Activated CD8-positive, alpha-beta memory T cell treated with anti-CD3 and anti-CD28 coated beads for 4 hours (primary cell): ENCODE measurements at places on chromosomes 11 and 22.
A peak's percentile ranks its signal among the peaks of the same experiment; 100 is the strongest.

GRCh38 chr11:27444801-27445215 lies 27.8 kb downstream of the LGR4 start:
- no peak for DNase-seq

- no peak for DNase-seq
These were observed 219.4 kb downstream of the BRD1 start for GRCh38 chr22:49608228-49608627.

DNA sequence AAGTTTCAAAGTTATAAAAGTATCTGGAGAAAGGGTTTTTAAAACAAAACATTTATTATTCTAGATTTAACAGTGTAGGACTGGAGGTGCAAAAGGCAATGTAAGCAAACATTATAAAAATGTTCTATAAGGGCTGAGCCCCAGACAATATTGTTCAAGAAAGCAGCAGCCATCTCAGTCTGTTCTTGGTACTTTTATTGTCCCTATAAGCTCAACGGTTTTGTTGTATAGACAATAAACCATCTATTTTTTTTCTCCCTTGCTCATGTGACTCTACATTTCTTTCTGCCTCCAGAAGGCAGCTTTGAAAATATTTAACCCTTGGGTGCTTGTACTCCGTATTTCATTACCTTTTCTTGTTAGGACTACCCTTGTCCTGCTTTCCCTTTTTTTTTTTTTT lies 25.2 kb upstream of the NXPE2 start:
- no peak for DNase-seq

DNA sequence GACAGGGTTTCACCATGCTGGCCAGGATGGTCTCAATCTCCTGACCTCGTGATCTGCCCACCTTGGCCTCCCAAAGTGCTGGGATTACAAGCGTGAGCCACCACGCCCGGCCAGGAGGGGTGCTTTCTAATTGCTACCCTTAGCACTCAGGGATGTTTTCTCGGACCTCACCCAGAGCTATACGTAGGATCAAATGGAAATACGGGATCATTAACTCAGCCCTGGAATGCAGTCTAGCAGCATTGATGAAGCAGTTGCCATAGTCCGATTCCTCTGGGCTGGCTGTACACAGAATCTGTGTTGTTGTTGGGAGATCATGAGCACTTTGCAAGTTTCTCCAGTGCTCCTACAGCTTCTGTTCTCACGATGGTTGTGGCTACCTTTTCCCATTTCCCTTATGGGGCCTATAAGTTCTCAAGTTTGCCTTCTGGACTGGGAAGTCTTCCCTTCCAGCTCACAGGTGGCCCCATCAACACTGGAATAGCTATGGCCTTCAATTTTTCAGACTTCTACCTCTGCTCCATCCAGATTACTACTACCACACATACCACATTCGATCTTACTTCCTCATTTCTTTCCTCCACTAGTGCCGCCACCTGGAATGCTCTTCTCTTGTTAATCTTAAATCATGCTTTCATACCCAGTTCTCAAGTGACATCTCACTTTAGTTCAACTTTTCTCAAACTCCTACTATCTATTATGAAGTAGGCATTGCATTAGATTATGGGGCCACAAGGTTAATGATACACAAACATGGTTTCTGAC lies 16.1 kb upstream of the PCF11 start:
- DNase-seq = no peak

DNA sequence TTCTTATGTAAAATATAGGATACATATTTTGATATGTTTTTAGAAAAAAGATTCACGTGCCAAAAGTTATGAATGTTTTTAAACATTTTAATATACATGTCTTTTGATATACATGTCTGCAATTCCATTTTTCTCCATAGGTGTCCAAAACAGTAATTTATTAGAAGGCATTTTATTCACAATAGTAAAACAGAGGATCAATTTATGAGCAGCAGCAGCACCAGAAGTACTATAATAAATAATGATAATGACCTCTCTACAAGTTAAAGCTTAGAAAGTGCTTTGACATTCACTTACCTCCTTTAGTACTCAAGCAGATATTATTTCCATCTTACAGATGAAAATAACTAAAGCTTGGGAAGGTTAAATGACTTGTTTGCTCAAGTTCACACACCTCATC lies 96.7 kb upstream of the DBX1 start:
- no peak for DNase-seq

- DNase-seq = no peak
These were observed 58.8 kb upstream of the SYN3 start for GRCh38 chr22:33116841-33117547.

DNA sequence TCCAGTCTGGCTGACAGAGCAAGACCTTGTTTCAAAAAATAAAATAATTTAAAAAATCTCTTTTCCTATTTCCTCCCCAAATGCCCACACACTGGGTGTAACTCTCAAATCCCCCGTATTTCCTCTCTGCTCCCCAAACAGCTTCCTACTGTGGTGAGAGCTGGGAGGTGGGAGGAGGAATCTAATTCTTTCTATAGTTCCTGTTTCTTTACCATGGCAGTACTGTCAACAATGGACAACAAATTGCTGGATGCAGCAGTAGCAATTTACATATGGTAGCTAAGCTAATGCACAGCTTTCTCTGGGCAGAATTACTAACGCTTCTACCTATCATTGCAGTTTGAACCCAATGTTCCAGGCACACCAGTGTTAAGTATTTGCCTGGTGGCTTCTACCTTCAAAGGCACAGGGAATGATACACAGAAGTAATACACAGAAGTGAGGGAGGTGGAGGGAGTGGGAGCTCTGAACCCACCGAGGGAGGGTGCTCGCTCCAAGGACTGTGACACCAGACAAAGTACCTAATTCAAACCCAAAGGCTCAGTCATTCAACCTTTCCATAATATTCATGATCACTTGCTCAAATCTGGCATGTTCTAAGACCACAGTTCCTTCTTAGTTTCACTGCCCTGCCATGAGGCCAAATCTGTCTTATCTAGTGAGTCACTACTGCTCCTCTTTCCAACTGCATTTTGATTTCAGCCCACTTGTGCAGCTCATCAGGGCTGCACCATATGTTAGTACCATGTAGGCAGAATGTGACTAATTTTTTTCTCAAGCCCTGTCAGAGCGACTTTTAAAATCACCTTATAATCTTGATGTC lies 37.9 kb downstream of the CELF1 start:
- no peak for DNase-seq

GRCh38 chr22:38273135-38273826 lies 471 bp upstream of the TMEM184B start:
- DNase-seq = no peak

GRCh38 chr11:112525844-112526590 lies 265.4 kb upstream of the PLET1 start:
- DNase-seq = no peak

DNA sequence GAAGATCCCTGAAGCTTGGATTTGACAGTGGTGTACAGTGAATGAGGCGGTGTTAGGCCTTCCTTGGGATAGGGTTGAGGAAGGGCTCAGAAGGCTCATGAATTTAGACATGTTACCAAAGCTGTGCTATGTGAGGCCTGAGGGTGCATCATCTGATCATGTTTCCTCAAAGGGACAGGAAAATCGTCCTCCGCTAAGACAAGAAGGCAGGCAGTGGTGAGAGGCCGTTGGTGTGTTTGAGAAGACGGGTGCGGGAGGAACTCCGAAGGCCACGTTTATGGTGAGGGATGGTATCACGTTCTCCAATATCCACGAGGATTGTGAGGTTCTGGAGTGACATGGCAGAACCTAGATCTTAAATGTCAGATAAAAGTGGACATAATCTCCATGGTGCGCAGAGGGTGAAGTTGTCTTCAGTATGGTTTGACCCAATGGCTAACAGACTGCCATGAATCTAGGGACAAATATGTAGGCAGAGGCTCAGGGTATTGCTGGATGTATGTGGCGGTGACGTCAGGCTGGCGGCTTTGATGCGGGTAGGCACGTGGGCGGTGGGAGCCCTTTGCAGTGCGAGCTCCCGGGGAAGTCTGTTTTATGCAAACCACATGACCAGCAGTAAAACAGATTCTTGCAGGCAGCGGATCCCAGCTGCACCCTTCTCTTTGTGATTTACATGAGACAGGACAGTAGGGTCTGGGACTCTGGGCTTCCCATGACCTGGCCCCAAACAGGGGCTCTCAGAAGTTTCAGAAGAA lies 242.3 kb upstream of the B3GAT1 start:
- DNase-seq = peak; percentile 12

DNA sequence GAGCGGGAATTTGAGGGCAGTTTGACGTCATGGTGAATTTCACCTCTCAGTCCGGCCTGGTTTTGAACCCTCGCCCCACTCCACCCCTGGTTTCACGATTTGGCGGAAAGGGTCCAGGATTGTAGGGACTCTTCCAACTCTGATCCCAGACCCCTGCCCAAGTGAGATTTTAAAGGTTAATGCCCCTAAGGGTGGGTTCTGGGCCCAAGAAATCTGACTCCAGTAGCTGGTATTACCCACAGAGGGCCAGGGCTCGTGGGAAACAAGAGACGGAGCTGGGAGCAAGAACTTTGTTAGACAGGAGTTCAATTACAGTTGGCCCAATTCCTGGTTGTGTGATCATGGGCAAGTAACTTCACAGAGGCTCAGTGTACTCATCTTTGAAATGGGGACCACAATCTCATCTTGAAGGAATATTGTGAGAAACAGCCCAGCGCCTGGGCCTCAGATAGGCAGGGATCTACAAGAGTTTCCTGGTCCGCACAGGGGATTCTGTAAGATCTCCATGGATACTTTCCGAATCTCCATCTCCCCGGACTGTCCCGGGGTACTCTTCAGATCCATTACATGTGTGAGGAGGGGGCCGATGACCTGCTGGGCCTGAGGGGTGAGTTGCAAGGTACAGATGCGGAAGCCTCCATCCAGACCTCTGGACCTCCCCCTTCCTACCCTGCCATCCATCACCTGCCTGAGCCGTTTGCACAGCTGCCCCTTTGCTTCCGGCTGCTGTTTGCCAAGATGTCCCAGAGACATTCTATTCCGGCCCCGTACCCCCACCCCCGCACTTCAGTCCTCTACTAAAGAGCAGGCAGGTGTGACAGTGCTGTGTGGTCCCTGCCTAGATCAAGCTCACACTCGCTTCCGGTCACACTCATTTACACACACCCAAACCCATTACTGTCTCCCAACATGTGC lies 687 bp upstream of the CALCA start:
- no peak for DNase-seq

GRCh38 chr22:38868286-38868721 lies 3.7 kb downstream of the CBX6 start:
- no peak for DNase-seq

DNA sequence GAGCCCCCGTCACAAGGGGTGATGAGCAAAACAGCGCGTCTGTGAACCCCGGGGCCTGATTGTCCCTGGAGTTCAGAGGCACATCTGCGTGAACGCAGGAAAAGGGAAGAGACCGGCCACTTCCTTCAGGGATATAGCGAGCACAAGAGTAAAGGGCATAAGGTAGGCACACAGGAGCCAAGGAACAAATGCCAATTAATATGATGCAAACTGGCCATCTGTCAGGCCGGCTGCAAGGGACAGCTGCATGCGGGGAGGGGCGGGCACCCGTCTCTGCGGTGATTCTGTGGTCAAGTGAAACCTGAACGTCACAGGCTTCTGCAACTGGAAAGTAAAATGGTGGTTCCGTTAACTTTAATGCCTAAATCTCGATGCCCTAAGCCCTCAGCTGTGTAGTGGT lies 64.7 kb downstream of the TRIM29 start:
- DNase-seq = no peak

GRCh38 chr11:61732705-61733104 lies 19.7 kb upstream of the MYRF start:
- DNase-seq = no peak

DNA sequence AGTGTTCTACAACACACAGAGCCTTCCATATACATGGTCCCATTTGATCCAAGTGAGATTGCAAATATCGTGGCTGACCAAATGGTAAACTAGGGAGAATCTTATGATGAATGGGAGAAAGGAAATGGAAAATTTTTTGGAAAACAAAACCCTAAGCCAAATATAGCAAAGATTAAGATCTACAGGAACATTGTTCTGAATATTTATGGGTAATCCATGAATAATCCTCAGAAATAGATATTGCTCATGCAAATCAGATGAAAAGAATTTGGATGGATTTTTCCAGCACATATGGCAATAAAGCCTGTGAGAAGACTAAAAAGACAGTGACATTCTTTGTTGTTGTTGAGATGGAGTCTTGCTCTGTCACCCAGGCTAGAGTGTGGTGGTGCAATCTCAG lies 21.7 kb upstream of the PRDM10 start:
- no peak for DNase-seq

DNA sequence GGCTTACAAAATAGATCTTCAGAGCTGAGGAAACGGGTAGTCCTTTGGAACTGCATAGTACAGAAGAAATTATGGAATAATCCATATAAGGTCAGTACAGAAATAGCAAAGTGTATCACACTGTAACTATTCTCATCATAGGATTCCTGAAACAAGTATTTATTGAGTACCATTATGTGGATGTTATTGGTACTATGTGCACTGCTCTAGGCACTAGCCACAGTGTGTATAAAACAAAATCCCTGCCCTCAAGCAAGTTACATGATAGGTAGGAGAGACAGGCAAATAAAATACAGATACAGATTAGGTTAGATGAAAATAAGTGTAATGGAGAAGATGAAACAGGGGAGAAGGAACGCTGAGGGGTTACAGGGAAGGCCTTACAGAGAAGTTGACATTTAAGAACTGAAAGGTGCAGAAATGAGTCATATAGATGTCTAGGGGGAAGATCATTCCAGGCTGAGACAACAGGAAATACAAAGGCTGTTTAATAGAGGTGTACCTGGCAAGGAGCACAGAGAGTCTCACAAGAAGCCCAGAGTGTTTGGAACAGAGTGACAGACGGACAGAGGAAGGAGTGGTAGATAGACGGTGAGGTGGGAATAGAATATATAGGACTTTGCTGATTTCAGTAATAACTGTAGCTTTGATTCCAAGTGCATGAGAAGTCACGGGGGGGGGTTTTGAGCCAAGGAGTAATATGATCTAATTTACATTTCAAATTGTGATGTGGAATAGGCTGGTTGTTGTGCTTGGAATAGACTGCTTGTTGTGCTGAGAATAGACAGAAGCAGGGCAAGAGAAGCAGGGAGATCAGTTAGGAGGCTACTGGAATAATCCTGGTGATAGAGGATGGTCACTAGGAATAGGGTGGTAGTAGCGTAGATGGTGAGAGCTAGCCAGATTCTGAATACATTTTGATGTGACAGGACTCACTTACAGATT lies 13.7 kb downstream of the RNF141 start:
- no peak for DNase-seq

DNA sequence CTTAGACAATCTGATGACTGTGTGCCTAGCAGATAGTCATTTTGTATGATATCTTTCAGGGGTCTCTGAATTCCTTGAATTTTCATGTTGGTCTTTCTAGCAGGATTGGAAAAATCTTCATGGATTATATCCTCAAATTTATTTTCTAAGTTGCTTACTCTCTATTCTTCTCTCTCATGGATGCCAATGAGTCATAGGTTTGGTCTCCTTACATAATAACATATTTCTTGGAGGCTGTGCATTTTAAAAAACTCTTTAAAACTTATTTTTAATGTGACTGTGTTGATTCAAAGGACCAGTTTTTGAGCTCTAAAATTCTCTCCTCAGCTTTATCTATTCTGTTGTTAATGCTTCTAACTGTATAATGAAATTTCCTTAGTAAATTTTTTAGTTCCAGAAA lies 198.7 kb downstream of the AASDHPPT start:
- DNase-seq = no peak
